ENCODE measurements at places on chromosomes 1 and 21.

- no peak for DNase-seq
These were observed 41.2 kb upstream of the CYP2J2 start for GRCh38 chr1:59967780-59968179.

GRCh38 chr1:101131239-101131843 lies 105.5 kb upstream of the S1PR1 start:
- no peak for DNase-seq

DNA sequence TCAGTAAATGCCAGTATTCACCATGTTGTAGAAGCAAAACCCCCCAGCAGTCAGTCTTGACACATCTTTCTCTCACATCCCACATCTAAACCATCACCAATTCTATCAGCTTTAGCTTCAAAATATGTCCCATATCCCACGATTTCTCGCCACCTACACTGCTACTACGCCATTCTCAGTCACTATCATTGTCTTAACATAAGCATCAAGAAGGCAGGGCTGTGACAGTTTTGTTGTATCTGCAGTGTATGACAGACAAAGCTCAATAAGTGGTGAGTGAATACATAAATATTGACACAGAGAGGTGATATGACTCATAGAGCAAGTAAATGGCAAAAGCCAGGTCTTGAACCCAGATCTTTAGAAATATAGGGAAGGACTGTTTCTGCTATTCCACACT lies 59.9 kb downstream of the JAK1 start:
- DNase-seq, result no peak

DNA sequence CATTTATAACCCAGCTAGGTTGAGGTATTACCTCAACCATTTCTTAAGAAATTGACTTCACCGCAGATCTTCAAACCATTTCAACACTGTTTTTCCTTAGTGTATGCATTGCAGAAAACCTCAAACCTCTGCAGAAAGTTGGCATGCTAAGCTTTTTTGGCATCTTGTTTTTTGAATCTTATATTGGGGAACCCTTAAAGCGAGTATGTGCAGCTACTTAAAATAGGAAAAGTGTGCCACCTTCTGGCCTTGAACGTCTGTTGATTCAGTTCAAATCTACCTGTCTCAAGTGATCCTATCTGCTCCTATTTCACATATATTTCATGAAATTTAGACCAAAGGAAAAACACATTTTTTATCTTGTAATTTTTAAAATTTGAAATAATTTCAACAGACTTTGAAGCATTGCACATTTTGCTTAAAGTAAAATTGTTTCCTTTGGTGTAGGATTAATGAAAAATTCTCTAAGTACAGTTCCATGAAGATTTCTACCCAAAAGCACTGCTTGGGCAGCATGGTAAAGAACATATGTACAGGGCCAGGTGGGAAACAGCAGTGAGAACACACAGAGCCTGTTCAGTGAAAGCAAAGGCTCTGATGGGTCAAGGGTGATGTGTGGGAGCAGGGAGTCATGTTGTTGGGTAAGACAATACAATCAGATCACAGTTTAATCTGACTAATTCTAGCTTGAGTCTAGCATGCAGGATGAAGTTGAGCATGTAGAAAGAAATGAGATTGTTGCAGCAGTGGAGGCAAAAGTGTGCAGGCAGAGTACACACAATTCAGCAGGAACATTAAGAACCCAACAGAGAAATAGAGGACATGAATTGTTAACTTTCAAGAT lies 17.2 kb downstream of the HENMT1 start:
- DNase-seq, result peak; percentile 27

DNA sequence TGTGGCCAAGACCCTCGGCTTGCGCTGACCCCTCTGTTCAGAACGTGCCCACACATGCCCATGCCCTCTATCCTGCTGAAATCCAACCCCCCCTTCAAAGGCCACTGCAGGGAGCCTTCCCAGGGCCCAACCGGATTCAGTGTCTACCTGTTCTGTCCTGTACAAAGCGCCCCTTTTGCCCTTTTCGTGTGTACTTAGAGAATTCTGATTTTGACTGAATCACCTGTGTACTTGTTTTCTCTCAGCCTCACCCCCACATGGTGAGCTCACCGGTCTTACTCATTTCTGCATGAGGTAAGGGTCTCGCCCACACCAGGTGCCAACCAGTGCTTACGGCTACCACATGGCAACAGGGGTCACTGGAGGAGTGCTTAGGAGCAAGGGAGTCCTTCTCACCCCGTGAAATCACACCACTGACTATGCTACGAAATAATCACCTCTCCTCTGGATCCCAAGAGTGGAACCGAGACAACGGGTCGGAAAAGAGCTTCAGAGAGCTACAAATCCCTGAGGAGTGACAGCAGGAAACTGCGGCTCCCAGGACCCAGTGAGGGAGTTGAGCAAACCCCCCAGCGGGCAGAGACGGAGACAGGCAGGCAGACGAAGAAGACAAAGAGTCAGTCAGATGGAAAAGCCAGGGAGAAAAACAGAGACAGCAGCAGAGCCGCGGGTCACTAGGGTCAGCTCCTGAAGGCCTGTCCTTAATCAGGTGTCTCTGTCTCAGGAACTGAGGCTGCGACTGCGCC lies 2.1 kb upstream of the S100A2 start:
- DNase-seq, result peak; percentile 16

DNA sequence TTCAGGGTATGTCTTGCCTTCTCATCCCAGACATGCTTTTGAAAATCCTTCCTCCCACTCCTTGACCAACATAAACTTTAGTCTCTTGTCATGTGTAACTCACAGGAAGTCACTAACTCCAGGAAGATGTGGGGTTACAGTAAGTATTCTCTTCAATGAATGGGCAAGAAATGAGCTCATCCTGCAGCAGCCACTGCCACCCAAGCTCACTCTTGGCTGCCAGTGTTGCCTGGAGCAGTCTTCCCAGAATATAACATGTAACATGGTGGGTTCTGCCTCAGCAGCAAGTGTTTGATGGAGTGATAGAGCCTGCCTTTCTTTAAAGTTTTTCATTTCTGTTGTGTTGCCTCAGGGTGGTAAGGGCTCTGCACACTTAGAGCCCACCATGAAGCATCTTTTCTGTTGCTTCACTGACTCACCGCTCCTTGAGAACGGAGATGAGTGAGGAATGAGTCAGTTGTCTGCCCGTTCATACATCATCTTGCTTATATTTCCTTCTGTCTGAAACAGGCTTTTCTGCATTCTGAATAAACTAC lies 187.0 kb downstream of the TPR start:
- no peak for DNase-seq

DNA sequence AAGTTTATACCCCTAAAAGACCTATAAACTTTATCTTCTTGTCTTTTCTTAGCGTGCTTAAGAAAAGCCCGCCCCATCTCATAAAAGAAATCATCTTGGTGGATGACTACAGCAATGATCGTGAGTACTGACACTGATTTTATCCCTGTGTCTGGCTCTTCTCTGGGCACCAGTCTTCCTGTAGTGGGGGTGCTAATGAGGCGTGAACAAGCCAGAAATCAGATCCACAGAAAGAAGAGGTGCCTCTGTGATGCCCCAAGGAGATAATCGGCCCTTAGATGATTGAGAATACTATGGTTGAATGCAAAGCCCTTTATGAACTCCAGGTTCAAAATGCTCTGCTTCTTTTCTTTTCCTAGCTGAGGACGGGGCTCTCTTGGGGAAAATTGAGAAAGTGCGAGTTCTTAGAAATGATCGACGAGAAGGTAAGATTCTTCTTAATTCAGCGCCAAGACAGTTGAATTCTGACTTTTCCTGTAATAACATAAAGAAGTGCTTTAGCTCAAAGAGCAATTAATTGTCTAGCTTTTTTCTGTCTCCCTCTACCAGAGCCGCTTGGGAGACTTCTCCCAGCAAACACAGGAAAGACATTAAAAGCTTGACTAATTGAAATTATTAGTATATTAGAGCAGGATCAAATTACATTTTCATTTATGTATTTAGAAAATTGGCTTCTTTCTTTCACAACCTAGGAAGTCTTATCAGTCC lies 169.4 kb downstream of the GALNT2 start:
- no peak for DNase-seq

- DNase-seq, result no peak
These were observed 70.5 kb downstream of the SSBP3 start for GRCh38 chr1:54335755-54336108.

GRCh38 chr1:19029191-19030085 lies 73.0 kb upstream of the IFFO2 start:
- no peak for DNase-seq

DNA sequence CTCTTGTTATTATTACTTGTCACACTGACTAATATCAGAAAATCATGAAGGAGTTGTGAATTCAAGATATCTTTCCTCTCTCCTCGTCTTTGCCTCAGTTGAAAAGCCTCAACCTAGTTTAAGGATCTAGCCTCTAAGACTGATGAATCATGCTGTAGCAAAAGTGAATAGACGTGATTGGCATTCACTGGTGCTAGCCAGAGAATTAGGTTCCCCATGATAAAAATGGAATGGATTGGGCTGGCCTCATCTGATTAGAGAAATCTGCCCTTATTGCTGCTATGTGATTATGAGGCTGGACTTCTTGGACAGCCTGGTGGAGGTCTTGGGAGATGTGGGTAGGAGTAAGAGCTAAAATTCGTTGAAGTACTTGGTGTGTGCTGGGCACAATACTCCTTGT lies 208.2 kb downstream of the BACH1 start:
- no peak for DNase-seq

DNA sequence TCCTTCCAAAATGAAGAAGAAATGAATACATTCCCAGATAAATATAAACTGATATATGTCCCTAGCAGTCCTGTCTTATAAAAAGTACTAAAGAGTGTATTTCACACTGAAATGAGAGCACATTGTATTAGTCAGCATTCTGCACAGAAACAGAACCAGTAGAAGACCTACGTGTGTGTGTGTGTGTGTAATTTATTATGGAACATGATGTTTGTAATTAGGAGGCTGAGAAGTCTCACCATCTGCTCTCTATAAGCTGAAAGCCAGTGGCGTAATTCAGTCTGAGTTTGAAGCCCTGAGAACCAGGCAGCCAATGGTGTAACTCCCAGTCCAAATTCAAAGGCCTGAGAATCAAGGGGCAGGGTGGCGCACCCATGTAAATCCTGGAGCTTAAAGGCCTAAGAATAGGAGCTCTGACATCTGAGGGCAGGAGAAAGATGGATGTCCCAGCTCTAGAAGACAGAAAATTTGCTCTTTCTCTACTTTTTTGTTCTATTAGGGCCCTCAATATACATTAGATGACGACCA lies 146.5 kb upstream of the LYPLAL1 start:
- no peak for DNase-seq

DNA sequence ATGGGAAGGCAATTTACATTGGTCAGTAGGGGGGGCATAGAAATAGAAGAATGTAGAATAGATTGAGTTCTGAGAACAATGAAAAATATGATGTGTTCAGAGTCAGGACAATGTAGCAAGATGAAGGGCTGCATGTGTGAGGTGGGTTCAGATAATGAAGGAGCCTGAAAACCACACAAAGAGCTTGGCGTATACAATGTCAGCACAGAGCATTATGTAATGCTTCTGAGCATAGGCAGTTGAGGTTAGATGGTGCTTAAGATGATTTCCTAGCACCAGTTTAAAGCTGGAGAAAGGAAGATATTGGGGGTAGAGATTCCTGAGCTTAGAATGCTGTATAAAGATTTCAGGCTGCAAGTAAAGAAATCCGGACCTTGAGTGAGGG lies 202.0 kb upstream of the SNX7 start:
- no peak for DNase-seq

DNA sequence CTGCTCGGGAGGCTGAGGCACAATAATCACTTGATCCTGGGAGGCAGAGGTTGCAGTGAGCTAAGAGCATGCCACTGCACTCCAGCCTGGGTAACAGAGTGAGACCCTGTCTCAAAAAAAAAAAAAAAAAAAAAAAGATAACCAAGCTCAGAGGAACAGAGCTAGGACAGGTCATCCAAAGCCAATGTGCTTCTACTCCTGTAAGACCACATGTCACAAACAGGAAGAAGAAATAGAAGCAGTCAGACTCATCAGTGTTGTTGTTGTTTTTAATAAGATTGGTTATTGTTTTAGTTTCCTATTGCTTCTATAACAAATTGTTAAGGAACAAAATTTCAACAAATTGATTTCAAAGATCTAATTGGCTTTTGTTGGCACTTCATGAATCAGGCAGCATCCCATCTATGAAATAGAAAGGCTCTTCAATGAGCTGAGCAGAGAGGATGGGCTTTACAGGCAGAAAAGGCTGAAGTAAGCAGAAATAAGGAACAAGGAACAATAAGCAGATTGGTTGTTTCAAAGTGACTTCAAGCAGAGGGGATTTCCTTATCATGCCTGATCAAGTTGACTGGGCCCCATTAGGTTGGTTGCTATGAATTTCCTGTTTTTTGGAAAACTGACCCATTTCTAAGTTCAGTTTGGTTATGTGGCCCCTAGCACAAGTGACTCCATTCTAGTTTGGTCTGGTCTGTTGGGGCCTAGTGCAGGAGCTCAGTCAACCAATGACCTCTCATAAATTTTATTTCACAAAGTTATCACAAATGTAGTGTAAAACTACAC lies 6.0 kb upstream of the AKNAD1 start:
- DNase-seq, result no peak

DNA sequence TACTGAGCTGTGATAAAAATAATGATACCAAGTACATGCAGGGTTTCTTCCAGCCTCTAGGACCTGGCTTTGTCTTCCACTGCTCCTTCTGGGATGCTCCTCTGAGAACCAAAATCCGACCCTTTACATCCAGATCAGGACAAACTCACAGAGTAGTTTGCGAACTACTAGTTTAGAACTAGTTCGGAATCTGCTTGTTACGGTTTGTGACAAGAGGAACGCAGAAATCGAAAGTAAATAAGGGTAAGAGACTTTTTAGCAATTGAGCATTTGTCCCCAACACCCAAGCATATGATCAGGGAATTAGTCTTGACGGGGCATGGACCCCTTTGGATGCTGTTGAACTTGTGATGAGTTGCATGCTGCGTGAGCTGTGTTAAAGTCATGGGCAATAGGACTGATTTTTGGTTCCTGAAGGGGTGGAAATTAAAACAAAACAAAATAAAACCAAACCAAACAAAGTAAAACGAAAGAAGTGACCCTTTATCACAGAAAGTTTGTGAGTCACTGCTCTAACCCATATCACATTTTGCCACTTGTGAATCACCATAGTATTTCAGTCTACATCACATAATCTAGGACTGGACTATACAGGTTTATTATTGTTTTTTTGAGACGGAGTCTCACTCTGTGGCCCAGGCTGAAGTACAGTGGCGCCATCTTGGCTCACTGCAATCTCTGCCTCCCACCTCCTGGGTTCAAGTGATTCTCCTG lies 35.7 kb upstream of the ERRFI1 start:
- no peak for DNase-seq

DNA sequence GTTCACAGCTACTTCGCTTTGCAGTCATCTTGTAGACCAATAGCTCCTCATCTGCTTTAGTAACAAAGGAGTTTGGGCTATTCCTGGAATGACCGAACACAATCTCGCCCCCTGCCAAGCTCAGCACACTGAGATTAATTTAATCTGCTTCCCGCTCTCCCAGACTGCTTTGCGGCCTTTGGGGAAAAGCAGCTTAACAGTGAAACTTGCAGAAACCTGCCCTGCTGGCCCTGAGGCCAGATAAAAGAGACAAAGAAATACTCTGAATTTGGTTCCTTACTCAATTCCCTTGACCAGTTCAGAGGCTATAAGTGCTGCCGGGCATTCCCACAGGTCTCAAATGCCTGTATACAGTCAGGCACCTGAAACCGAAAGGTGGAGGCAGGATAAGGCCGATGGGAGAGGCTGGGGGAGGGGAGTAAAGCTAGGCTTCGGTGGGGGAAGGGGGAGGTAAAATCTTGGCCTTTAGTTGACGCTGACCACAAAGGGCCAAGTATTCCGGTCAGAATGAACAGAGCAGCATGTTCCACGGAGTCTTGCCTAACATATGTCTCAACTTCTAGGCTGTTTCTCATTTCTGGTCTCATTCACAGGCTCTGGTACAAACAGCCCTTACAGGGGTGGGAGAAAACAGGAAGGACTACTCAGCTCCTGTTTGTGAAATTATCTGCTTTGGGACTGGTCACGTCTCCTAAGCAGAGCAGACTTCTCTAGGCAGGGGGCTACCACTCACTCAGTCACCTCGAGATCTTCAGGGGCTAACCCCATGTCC lies 17.7 kb upstream of the A3GALT2 start:
- DNase-seq, result no peak
